Vein endothelial cell (primary cell): ENCODE measurements at places on chromosomes 13 and 19. TPM values are rescaled to one million over a fixed set of nuclear protein-coding genes. Genes with fewer than 3 reads are reported as not detected.

The C19orf47 gene
- total RNA-seq = 7.3 and 7.8 TPM in 2 replicates

The PSPN gene
- total RNA-seq = 0.98 and 1.2 TPM in 2 replicates

The MCEMP1 gene
- not detected in 2 replicates for total RNA-seq

The ZNF506 gene
- total RNA-seq = 6.9 and 13.1 TPM in 2 replicates

The ERICH4 gene
- total RNA-seq = not detected in 2 replicates

The UNC13A gene
- under 0.01 and 0.19 TPM in 2 replicates for total RNA-seq

The MUC16 gene
- not detected in 2 replicates for total RNA-seq

The PTPRS gene
- 28.8 and 58.5 TPM in 2 replicates for total RNA-seq

The CLEC17A gene
- total RNA-seq = not detected in 2 replicates

The ZNF730 gene
- total RNA-seq = 0.33 and 2.9 TPM in 2 replicates

The ZNF541 gene
- 0.19 and 0.33 TPM in 2 replicates for total RNA-seq

The FAM187B gene
- not detected in 2 replicates for total RNA-seq

The KLK15 gene
- total RNA-seq = not detected in 2 replicates

The REEP6 gene
- total RNA-seq = 0.86 and 0.98 TPM in 2 replicates

The PSG5 gene
- 0.10 TPM in 1 of 2 replicates, not detected in the other for total RNA-seq

The AP1M2 gene
- total RNA-seq = not detected in 2 replicates

The SLC10A2 gene
- not detected in 2 replicates for total RNA-seq

The TSKS gene
- total RNA-seq = not detected in 2 replicates

The NTN5 gene
- total RNA-seq = not detected in 2 replicates

The UBE2M gene
- total RNA-seq = 93.2 and 104 TPM in 2 replicates

The GNG14 gene
- not detected in 2 replicates for total RNA-seq

The NLRP11 gene
- under 0.01 TPM in 1 of 2 replicates, not detected in the other for total RNA-seq

The ZNF154 gene
- total RNA-seq = 0.33 and 3.7 TPM in 2 replicates

The OR7A5 gene
- not detected in 2 replicates for total RNA-seq

The RGL3 gene
- total RNA-seq = 0.86 and 3.9 TPM in 2 replicates

The ZNF709 gene
- 2.3 and 3.6 TPM in 2 replicates for total RNA-seq

The NLRP4 gene
- total RNA-seq = not detected in 2 replicates

The ZFR2 gene
- total RNA-seq = not detected in 2 replicates

The RDH8 gene
- not detected in 2 replicates for total RNA-seq

The DLL3 gene
- total RNA-seq = 0.29 and 0.65 TPM in 2 replicates

The CD70 gene
- total RNA-seq = not detected in 2 replicates

The NOVA2 gene
- total RNA-seq = 10.0 and 11.1 TPM in 2 replicates

The B3GNT8 gene
- 5.1 and 5.9 TPM in 2 replicates for total RNA-seq

The RETN gene
- total RNA-seq = not detected in 2 replicates

The FUT6 gene
- total RNA-seq = not detected in 2 replicates

The SLC6A16 gene
- 0.96 and 0.98 TPM in 2 replicates for total RNA-seq

The ZNF560 gene
- under 0.01 and 0.19 TPM in 2 replicates for total RNA-seq

The ADAMTSL5 gene
- 0.65 TPM in 1 of 2 replicates, not detected in the other for total RNA-seq

The EFNB2 gene
- 121 and 134 TPM in 2 replicates for total RNA-seq

The USP12 gene
- total RNA-seq = 30.4 and 46.2 TPM in 2 replicates

The CBY2 gene
- not detected in 2 replicates for total RNA-seq

The FOXO1 gene
- 55.7 and 61.4 TPM in 2 replicates for total RNA-seq
